ENCODE measurements at places on chromosomes 12 and 14.

DNA sequence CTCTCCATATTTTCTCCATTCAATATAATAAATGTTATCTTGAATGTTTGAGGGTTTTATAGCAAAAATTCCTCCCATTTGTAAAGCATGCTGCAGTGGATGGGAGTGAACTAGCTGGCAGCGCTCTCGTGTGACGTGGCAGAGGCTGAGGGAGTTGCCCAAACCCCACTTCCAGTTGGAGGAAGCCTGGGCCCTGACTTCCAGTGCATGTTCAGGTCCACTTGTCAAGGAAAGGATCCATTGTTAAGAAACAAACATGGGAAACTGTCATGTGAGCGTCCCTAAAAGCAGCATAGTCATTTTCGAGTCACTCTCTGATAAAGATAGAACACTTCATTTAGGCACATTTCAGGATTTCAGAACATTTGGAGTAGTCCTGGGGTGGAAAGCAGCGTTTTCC is 116.6 kb downstream of the SLC25A47 start:
- no peak for DNase-seq

GRCh38 chr14:26730929-26731618 is 133.2 kb upstream of the NOVA1 start:
- no peak for DNase-seq

DNA sequence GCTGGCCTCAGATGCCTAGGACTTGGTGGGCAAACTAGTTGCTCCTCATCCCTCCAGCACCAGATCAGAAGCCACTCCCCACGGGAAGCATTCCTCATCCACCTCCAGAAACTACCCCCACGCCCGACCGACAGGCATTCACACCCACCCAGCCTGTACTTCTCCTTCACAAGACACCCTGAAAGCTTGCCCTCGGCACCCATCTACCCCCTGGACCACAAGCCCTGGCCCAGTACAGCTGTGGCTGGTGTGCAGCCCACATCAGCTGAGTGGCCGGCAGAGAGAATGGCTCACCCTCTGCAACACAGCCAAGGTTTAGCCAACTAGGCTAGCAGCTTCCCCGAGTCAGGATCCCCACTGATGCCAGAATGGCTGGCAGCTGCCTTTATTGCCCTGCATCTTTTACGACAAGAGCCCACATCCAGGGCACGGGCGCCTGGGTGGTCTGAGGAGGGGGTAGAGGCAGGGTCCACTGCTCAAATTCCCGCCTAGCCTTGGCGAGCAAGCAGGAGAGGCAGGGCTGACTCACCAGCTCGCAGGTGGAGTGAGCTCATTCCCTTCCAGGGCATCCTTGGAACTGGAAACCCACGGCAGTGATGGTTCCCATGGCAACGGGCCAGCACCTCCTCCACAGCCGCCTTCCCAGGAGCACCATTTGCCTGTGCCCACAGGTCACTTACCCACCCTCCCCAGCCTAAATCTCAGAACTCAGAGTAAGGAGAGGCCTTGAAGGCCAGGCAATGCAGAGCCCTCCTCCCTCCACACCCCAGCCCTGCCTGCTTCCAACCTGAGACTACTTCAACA is 17.1 kb downstream of the ACTN1 start:
- DNase-seq: peak; percentile 34

DNA sequence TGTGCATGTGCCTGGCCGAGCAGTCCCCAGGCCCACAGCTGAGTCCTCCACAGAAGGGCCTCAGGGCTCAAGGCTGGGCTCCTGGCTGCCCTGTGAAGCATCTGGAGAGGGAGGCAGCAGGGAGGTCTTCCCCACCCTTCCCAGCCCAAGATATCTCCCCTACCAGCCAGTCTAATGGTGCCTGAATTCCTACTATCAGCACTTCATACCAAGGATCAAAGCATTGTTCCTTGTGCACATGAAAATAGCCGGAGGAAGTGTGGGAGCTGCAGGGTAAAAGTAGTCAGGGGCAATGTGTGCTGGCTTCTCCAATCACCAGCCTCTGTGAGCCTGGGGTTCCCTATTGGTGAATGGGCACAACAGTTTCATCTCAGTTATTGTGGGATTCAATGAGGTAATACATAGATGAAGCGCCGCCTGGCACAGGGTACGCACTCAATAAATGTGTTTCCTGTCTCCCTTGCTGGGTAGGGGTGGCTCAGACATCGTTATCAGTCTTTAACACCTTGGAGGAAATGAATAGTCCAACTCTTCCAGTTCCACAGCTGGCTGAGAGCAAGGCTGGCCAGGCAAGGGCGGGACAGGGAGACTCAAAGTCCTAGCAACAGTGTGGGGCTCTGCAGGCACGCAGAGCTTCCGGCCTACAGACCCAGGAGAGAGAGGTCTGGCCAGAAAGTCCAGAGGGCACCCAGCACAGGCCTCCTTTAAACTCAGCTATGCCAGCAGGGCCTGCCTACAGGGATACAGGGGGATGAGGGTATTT is 39.1 kb upstream of the PNMA1 start:
- DNase-seq: peak; percentile 51

DNA sequence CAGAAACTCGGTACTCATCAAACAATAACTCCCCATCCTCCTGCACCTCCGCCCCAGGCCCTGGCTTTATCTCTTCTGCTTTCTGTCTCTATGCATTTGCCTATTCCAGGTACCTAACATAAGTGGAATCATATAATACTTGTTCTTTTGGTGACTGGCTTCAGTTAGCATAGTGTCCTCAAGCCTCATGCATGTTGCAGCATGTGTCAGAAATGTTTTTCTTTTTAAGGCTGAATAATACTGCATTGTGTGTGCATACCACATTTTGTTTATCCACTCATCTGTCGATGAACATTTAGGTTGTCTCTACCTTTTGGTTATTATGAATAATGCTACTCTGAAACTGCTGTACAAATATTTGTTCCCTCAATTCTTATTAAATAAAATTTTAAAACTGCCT is 117.1 kb downstream of the KICS2 start:
- no peak for DNase-seq

DNA sequence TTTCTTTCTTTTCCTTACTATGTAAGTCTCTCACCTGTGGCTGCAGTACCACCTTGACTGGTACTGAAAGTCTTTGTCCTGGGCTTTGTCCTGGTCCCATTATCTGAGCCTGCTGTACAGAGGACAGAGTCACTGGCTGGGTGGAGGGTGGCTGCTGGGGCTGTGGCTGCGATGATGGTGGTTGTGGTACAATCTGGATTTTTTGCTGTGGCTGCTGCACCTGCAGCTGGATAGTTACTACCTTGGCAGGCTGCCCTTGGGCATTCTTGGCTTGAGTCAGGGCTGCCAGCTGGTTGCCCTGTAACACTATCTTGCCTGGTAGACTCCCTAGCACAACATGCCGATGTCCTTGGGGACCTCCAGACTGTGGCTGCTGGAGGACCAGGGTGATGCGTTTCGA is 27.0 kb downstream of the CHD8 start:
- no peak for DNase-seq

DNA sequence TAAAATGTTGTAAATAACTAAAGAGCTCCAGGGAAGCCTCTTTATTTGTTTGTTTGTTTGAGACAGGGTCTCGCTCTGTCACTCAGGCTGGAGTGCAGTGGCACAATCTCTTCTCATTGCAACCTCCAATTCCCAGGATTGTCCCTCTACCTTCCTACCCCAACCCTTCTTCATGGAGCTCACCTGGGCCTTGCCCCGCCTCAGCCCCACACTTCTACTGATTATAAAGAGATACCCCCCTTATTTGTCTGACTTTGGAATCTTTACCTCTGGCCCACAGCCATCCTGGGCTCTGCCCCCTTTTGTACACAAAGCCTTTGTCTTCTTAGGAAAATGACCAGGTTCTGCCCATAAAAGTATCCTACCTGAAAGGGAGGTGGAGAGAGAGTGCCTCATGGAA is 9.1 kb upstream of the BLTP3B start:
- DNase-seq: no peak

GRCh38 chr12:7638760-7639555 is 26.8 kb downstream of the APOBEC1 start:
- DNase-seq: peak; percentile 81
